ENCODE measurements at places on chromosomes 2 and 18.

DNA sequence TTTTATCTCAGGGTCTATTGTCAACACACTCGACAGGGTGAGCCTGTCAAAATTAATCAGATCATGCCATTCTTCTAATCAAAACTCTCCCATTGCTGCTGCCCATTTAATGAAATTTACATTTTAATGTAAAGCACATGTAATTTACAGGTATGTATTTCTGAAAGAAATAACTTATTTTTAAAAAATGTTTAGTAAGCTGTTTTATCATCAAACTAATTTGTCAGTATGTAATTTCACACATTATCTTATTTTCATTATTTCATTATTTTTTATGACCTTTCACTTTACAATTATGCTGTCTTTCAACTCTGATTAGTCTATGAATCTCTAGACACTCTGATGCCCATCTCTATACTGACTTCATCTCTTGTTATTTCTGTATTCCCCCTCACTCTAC, 467.8 kb downstream of the ZNF804A start:
- no peak for DNase-seq

GRCh38 chr2:177530561-177530960, 138.0 kb downstream of the AGPS start:
- DNase-seq: no peak

GRCh38 chr18:51235009-51235789, 37.7 kb upstream of the MEX3C start:
- no peak for DNase-seq

- no peak for DNase-seq
These were observed 24.4 kb downstream of the EMILIN2 start for GRCh38 chr18:2871111-2871720.

DNA sequence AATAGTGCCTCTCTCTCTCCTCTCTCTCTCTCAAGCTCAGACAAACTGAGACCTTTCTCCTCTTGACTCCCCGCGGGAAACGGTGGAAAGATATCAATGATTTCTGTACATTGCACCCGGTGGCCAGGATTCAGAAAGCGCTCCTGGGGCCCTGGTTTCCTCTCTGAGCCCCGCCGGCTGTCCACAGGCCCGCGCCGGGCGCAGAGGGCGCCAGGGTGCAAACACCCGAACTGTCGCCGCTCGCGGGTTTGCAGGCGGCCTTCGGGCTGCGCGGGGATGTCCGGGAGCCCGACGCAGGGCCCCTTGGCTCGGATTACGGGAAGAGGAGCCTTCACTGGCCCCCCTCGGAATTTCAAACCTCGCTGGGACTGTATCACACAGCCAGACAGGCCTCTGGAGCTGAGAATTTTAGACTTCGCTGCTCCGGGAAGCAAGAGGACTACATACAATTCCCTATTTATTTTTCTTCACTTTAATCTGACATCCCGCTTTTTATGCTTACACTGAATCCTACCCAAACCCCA, 5.2 kb upstream of the EN1 start:
- DNase-seq: no peak

DNA sequence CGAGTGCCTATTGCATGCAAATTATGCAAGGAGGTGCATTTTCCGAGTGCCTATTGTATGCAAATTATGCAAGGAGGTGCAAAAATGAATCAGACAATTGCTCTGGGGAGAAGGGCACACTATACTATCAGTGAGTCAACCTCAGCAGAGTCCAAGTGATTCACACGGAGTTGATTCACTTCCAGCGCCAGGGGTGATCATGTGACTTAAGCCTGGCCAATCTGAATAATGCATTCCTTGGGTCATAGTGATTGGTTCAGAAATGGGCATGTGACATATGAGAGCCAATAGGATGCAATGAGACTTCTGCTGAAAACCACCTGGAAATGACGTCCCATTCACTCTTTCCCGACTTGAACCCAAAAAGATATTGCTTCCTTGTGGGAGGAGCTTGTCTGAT, 152.2 kb downstream of the DAW1 start:
- no peak for DNase-seq

DNA sequence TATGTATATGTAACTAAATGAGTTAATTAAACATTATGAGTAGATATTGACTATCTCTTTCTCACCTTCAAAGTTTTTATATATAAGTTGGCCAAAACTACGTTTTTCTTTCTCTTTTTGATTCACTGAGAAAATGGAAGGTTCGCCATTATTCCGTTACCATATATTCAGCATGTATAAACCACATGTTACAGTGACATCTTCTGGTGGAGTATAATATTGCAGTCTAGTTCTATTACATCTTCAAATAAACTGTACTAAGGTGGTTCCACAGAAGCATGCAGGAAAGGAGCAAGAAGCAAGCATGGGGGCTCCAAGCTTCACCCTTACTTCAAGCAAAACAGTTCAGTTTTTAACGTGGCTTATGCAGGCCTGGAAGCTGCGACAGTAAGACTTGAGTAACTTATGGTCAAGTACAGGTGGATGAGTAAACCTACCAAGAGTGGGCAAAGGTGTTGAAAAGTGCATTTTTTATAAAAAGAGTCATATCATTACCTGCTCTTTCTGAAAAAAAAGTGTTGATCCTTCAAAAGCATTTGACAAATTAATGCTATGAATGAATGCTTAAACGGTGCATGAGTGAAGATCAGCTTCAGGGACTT, 129.8 kb upstream of the RAB6C start:
- DNase-seq: no peak

- DNase-seq: no peak
These were observed 287.5 kb downstream of the TCF4 start for GRCh38 chr18:55300421-55300935.

GRCh38 chr2:10971888-10972260, 60.1 kb downstream of the KCNF1 start:
- DNase-seq: no peak

DNA sequence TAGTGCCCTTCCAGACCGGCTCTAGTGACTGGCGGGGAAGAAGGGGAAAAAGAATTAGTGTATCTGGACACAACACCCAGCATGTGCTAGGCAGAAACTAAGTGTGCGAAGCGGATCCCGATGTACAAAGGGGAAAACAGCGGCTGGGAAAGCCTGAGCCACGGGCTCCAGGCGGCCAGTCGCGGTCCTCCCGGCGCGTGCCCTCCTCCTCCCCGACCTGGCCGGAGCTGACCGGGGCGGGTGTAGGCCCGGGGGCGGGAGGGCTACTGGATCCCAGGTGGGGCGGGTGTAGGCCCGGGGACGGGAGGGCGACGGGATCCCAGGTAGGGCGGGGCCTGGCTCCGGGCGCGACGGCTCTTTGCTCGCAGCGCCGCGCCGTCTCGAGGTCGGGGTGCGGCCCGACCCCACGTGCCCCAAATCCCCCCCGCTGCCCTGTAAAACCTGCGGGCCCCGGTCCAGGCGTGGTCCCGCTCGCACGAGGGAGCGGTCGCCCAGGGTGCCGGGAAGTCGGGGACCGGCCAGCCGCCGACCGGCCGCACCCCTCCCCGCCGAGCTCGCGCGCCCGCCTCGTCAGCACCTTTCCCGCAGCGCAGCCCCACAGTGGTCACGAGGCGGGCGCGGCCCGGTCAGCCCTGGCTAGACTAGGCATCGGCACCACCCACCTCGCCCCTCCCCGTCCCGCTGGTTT, 48.8 kb downstream of the C2orf42 start:
- no peak for DNase-seq
